Right ventricle myocardium inferior (tissue), 1 donor: ENCODE measurements at places on chromosomes 3 and 15. TPM values are rescaled to one million over a fixed set of nuclear protein-coding genes. Genes with fewer than 3 reads are reported as not detected.

Gene CNTN4
- total RNA-seq, result 2.5 TPM

- no peak for DNase-seq
Measured at GRCh38 chr3:58214484-58215316, 3.9 kb upstream of the DNASE1L3 start.

Gene KLHL40
- total RNA-seq, result not detected

Gene MST1R
- total RNA-seq, result 1.2 TPM

- no peak for DNase-seq
Measured at GRCh38 chr3:9180764-9181117, 68.7 kb downstream of the SRGAP3 start.

Gene ADIPOQ
- 19.3 TPM for total RNA-seq

DNA sequence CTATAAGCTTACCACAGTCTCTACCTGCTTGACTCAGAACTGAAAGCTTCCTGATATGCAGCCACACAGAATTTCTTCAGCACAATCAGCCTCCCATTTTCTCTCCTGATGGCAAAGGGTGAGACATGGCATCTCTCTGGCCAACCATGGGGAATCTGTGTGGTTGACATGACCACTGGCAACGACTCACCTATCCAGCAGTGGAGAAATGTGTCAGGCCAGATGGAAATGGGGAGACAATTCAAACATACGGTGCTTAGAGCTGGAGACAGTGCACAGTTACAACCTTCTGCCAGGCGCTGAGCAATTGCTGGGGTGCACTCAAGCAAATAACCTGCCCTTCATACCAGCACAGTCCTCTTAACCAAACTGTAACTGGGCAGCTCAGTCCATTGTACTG, 3.6 kb downstream of the ZNF385D start:
- no peak for DNase-seq

DNA sequence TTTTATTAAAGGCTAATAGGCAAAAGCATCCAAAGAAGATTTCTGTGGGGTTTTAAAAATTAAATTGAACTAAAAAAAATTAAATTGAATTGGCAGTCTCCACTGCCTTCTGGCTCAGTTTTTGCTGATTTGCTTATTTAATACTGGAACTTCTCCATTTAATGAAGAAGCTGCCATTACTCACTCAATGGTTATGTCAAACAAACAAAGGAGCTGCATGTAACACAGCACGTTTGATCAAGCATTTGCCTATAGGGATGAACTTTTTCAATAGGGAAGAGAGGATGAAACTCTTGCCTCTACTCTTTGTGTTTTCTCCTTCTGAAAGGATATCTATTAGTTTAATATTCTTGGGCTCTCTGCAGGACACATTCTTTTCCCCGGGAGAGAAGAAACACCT, 4.8 kb upstream of the HCLS1 start:
- no peak for DNase-seq

DNA sequence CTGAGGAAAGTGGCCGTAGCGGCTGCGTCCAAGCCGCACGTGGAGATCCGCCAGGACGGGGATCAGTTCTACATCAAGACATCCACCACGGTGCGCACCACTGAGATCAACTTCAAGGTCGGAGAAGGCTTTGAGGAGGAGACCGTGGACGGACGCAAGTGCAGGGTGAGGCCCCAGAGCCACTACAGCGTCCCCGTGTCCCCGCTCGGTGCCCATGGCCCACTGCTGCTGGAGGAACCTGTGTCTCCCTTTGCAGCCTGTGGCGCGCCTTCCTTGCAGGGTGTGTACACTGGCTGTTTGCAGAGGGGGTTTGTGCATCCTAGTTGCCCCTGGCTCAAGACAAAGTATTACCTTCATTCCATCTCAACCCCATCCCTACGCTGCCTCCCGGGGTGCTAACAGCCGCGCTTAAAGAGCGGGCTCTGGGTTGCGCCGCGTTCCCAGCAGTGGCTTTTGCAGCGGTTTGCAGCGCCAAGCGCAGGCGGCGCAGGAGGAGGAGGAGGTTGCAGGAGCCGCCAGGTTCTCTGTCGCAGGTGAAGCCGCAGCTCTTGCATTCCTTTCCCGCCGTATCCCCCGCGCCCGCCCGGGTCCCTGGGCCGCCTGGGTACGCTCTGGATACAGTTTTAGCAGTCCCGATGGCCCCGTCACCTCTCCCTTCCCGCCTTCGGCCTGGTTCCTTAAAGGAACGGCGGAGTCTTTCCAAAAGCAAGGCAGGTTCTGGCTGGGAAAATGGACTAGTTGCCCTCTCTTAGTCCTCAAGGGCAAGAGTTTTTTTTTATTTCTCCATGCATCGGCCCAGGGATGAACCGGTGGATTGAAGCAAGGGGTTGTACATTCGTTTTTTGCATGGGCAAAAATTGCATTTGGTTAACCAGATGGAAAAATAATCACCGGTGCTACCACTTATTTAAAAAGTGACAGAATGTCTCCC, 1.2 kb downstream of the CRABP1 start:
- DNase-seq, result no peak

GRCh38 chr15:74504418-74504817, 36.6 kb upstream of the ARID3B start:
- no peak for DNase-seq

Gene HACL1
- 12.5 TPM for total RNA-seq

- DNase-seq, result no peak
Measured at GRCh38 chr3:66953934-66954445, 44.1 kb upstream of the KBTBD8 start.

Gene PIK3CB
- total RNA-seq, result 30.9 TPM

- DNase-seq, result no peak
Measured at GRCh38 chr3:197289726-197290125, 8.7 kb downstream of the DLG1 start.

GRCh38 chr3:125266971-125267370, 54.4 kb upstream of the SLC12A8 start:
- no peak for DNase-seq

Gene DENND4A
- total RNA-seq, result 12.7 TPM

Gene PLSCR5
- not detected for total RNA-seq

DNA sequence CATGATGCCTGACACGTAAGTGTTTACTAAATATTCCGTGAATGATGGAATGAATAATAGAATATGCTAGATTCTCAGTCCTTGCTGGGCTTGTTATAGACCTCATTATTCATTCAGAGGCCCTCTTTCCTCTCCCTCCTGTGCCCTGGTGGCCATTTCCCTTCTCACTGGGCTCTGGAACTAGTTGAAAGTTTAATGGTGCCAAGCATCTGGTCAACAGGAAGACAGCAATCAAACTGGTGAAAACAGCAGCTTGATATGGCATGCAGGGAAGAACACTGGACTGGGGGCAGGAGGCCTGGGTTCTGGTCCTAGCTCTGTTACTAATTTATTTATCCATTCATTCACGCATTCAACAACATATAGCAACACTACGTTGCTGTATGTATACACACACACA, 3.7 kb upstream of the APOD start:
- DNase-seq, result no peak

DNA sequence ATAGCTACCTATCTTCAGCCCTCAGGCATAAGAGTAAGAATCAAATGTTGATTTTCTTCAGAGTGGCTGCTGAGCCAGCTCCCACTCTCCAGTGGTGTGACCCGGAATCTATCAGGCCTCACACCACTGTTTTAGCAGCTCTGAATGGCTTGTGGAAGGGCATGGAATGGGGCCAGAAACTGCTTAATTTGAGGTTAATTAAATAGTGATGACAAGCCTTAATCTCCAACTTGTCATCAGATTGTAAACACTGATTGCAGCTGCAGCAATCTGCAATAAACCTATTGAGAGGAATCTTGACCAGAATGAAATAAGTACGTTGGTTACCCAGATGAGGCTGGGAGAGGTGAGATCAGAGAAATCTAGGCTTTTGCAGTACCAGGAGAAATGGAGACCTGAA, 317.4 kb downstream of the FHIT start:
- no peak for DNase-seq

GRCh38 chr15:32642667-32643435, 1.3 kb downstream of the SCG5 start:
- DNase-seq, result no peak

Gene BSN
- total RNA-seq, result 0.27 TPM

DNA sequence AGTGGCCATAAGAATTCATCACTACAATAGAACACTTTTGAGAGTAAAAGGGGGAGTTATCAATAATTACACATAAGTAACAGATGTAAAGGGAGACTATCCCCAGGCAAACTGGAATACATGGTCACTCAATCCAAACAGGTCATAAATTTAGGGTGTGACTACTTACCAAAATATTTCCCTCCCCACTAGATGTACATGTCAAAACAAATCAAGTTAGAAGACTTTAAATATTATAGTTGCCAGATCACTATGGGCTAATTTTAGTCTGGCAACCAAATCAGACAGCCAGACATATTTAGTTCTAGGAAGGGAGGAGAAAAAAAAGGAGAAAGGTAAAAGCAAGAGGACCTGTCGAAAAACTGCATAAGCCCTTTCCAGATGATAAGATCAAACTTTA, 23.1 kb downstream of the SLC24A5 start:
- no peak for DNase-seq

DNA sequence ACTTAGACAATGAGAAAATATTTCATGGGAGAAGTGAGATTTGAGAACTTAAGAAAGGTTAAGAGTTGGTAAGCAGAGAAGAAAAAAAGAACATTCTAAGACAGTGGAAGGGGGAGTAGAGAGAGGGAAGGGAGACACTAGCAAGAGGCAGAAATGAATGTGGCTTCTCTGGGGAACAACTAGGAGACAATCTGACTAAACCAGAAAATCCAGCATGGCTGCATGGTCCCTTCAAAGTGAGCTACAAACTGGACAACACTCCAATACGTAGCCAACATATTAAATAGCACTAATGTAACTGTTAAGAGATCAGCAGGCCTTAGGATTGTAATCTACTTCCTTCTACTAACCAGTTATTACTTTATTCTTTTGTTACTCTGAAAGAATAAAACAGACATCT, 89.7 kb downstream of the NR1I2 start:
- no peak for DNase-seq

DNA sequence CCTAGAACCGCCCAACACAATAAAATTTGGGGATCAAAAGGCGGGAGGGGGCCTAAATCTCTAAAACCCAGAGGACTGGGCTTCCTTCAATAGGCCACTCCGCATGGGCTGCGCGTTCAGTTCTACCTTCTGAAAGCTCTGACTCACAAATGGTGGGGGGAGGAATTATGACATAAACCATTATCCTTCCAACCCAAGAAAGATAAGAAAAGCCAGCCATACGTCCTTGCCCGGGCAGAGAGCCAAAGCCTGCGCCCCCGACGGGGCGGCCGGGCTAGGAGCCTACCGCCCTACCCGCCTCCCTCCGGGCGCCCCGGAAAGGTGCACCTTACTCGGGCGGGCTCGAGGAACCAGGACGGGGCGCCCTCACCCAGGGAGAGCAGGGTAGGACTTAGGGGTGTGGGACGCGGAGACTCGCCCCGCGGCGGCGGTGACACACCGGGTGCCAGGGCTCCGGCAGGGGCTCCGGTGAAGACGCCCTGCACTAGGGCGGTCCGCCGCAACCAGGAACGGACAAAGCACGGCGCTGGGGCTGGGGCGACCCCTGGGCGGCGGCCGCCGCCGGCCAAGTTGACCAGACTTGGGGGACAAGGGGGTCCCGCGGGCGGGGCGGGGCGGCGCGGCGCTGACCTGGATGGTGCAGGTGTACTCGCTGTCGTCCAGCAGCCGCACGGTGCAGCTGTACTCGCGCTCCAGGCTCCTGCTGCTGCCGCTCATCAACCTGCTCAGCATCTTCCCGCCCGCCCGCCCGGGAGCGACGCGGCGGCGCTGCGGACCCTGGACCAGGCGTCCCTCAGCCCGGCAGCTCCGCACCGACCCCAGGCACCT, 534 bp downstream of the FRMD5 start:
- peak; percentile 70 for DNase-seq

Gene MED12L
- total RNA-seq, result 0.49 TPM

DNA sequence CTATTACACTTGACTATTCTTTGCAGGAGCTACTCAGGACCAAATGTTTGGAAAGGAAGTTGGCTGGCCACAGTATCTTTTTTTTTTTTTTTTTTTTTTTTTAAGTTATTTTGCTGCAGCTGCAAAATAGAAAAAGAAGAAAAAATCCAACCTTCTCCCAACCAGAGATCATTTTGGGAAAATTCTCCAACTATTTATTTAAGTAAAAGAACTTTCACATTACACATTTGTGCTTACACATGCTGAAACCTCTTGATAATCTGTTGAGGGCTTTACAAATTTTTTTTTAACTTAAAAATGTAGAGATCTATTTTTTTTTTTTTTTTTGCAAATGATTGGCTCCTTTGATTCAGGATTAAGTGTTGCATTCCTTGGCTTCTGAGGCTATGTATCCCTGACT, 148.0 kb downstream of the POLR2M start:
- no peak for DNase-seq

DNA sequence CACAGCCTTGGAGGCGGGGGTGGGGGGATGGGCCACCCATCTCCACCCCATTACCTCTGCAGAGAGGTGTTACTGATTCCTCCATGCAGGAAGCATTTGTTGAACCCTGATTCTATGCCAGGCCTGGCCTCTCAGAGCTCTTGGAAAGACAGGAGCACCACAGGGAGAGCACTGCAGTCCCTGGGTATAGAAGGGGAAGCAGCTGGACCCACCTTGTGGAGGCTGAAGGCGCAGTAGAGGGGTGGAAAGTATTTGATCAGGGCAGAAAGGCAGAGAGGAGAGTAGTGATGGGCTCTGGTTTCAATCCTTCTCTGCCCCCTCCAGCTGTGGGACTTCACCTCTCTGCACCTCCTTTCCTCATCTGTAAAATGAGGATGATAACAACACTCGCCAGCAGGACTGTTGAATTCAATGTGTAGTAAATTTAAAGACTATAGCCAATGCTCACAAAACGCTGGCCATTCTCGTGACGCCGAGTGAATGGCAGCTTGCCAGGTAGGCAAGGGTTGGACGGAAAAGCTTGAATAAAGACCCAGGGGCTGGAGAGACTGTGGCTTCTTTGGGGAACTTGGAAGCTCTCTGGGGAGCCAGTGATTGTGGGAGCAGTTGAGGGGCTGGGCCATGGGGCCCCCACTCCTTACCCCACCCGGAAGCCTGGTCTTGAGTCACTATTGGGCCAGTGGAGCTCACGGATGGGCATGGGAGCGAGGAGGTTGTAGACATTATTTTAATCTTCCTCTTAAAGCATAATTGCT, 8.0 kb upstream of the CCDC33 start:
- no peak for DNase-seq

DNA sequence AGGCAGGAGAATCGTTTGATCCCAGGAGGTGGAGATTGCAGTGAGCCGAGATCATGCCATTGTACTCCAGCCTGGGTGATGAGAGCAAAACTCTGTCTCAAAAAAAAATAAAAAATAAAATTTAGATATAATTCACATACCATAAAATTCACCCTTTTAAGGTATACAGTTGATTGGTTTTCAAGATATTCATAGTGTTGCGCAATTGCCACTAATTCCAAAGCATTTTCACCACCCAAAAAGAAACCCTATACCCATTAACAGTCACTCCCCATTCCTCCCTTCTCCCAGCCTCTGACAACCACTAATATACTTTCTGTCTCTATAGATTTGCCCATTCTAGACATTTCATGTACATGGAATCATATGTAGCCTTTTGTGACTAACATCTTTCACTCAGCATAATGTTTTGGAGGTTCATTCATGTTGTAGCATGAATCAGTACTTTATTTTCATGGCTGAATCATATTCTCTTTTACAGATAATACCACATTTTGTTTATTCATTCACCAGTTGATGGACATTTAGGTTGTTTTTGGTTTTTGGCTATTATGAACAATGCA, 116.7 kb downstream of the RASA2 start:
- no peak for DNase-seq
